Osteoblast (primary cell): ENCODE measurements at places on chromosomes 6 and 20. TPM values are rescaled to one million over a fixed set of nuclear protein-coding genes. Genes with fewer than 3 reads are reported as not detected.

GRCh38 chr6:105567140-105567539 lies 164.3 kb upstream of the PREP start:
- no peak for DNase-seq

GRCh38 chr6:90811596-90812226 lies 224.8 kb upstream of the MAP3K7 start:
- DNase-seq = no peak

DNA sequence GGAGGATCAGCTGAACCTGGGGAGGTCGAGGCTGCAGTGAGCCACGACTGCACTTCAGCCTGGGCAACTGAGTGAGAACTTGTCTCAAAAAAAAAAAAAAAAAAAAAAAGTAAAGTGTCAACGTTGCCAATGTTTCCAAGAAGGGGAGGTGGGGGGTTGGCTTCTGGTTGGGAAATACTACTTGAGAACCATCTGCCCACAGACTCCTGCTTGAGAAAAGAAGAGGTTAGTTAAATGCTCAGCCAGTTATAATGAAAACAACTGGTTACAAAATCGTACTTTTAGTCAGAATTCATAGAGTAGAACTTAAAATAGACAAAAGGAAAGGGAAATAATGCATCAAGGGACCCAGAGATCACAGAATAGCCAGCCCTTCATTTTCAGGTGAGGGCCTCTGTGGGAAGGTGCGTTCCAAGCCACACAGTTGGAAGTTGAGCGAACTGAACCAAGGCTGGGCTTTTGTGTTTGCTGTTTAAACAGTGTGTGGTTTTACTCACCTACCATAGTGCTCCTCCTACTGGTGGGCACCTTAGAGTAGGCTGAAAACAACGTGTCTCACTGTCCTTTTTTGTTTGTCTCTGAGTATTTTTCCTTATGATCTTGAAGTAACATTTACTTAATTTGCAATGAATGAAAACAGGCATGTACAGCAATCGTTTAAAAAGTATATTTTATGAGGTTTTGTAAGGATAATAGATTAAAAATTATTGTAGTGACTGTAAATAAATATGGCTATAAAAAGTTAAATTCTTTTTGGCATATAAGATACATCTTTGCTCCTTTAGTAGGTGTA lies 200.7 kb downstream of the BCAS1 start:
- DNase-seq = no peak

GRCh38 chr6:34459899-34460593 lies 5.8 kb upstream of the PACSIN1 start:
- DNase-seq = peak; percentile 93

C6orf52 gene
- not detected in 2 replicates for total RNA-seq

SLC22A3 gene
- total RNA-seq = 18.9 and 22.1 TPM in 2 replicates

LY6G5B gene
- 4.1 and 5.4 TPM in 2 replicates for total RNA-seq

SDHAF4 gene
- total RNA-seq = 6.9 and 7.1 TPM in 2 replicates

FAM8A1 gene
- total RNA-seq = 29.7 and 31.5 TPM in 2 replicates

IMPG1 gene
- not detected in 2 replicates for total RNA-seq

LRFN2 gene
- total RNA-seq = not detected in 2 replicates
